ENCODE measurements at places on chromosomes 4 and X.

DNA sequence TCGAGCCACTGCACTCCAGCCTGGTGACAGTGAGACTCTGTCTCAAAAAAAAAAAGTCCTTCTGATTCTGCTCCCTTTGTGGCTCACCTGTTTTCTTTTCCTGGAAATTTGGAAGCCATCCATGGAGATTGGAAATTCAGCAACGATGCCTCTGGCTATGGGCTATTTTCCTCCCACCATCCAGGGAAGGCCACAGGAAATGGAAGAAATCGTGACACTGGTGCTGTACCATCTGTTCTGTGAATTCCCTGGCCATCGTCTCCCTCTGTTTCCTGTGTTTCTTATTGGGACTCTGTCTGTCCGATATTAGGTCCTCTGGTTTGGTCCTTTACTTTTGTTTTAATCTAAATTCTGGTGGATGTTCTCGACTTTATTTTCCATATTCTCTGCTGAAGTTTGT lies 29.4 kb upstream of the ADRA2C start:
- DNase-seq = no peak

DNA sequence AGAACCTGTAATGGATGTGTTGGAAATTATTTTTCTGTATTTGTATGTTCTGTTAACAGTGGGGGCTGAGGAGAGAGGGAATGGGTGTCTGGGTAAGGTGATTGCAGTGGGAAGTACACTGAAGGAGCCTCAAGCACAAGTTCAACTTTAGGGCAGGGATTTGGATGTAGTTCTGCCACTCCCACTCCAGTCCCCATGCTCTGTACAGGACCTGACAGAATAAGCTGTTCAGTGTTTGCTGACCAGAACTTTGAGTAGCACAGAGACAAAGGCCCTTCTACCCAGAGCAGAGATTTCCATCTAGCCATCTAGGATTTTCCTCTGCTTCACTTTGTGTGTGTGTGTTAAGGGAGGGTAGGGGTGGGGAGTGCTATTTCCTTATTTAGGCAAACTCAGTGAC lies 49.2 kb downstream of the VSIG4 start:
- DNase-seq = no peak

DNA sequence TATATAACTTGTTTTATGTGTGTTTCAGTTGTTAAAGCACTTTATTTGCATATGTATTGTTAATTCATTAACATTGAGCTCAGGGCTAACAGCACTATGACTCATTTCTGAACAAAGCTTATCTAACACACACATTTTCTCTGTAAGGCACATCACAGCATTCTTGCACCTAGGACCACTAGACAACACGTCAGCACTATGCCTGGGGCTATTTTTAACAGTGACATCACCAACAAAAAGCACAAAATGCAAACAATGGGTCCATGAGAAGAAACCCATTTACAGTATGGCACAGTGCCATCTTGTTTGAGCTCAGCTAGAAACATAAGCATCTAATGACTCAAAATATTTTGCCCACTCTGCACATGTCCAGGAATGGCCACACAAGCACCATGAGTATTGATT lies 124.4 kb downstream of the RELL1 start:
- no peak for DNase-seq

DNA sequence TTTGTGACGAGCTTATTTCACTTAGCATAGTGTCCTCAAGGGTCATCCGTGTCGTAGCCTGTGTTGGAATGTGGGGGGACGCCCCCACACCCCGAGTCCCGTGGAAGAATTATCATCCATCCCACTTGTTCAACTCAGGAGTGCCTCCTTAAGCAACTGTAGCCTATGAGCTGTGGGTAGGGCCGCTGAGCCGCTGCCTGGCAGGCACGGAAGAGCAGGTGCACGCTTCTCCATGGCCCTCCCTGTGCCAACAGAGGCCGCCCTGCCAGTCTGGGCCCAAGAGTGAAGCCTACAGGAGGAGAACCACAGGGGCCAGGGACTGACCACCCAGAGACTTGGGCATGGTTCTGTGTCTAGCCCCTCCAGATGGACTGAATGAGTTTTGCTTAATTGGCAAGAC lies 2.3 kb upstream of the RGS12 start:
- DNase-seq = no peak

- DNase-seq = no peak
Measured at GRCh38 chr4:77742054-77742453, 77.1 kb downstream of the CNOT6L start.

GRCh38 chr4:1316537-1317168 lies 27.0 kb downstream of the MAEA start:
- DNase-seq = no peak

DNA sequence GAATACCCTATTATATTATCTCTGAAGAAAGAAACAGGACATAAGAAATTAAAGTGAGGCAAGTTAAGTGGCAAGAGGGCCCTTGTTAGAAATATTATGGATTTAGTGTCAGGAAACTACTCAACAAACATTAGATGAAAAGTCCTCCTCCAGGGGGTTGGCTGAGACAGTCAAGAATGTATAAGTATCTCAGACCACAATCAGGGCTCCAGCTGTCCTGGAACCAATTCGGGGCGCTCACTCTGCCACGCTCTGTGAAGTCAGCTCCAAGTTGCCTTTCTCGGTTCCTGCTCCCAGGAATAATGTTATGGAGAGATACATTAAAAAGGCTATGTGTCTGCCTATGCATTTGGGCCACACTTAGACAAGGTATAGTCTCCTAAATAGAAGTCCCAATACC lies 73.3 kb downstream of the RASGEF1B start:
- no peak for DNase-seq

DNA sequence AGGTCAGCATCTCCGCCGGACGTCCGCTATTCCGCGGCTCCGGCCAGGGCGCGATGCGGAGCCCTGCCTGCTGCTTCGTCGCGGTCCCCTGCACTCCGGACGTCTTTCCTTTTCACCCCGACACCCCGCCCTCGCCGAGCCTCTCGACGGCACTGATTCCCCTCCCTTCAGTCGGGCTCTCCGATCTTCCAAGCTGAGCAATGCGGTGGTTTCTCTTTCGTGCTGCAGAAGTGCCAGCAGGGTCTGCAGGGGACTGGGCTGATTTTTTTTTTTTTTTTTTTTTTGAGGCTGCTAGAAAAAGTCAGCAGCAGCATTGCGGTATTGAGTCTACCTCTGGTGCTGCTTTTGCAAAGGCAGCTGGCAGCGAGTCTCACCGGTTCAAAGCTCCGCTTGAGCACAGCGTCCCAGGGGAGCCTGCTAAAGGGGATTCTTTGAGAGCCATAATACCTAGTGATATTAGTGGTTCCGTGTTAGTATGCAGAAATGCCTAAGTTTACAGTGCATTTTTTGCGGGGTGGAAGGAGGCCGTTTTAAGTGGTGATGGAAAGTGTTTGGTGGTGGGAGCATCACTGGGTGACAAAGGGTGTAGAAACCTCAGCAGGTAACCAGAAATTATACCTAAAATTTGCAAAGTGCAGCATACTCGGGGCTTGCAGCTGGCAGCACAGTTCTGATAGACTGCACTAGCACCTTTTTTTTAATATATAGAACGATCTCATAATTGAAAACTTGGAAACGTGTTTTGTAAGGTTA lies 969 bp downstream of the STIM2 start:
- no peak for DNase-seq

- no peak for DNase-seq
Measured at GRCh38 chr4:79197275-79198009, 128.4 kb downstream of the NAA11 start.

DNA sequence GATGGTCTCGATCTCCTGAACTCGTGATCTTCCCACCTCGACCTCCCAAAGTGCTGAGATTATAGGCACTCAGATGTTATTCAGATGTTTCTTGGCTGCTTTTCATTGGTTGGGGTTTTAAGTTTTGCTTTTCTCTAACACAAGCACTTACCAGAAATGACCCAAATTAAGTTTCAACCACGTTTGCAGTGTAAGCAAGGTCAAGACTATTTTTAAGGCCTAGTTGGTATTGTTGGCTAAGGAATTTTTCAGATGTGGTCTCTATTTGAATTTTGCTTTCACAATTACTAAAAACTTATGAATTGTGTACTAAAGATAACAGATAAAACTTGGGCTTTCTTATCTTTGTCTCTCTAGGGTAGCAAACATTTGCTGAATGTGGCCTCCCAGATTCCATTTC lies 1756.9 kb upstream of the TENM3 start:
- DNase-seq = no peak

DNA sequence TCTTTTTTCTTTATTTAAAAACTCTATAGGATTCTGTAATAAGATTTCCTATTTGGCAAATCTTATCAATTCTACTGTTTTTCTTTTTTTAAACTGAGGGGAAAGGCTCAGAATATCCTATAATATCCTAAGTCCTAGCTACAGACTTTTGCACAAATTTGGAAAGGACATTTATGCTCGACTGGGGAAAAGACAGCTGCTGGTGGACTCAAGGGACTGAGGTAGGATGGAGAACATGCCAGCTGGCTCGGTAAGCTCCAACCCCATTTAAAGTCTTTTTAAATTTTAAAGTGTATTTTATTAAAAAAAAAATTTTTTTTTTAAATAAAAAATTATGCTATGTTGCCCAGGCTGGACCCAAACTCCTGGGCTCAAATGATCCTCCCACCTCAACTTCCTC lies 36.8 kb downstream of the BOD1L1 start:
- DNase-seq = no peak

GRCh38 chr4:24091639-24092233 lies 201.9 kb upstream of the PPARGC1A start:
- DNase-seq = no peak

DNA sequence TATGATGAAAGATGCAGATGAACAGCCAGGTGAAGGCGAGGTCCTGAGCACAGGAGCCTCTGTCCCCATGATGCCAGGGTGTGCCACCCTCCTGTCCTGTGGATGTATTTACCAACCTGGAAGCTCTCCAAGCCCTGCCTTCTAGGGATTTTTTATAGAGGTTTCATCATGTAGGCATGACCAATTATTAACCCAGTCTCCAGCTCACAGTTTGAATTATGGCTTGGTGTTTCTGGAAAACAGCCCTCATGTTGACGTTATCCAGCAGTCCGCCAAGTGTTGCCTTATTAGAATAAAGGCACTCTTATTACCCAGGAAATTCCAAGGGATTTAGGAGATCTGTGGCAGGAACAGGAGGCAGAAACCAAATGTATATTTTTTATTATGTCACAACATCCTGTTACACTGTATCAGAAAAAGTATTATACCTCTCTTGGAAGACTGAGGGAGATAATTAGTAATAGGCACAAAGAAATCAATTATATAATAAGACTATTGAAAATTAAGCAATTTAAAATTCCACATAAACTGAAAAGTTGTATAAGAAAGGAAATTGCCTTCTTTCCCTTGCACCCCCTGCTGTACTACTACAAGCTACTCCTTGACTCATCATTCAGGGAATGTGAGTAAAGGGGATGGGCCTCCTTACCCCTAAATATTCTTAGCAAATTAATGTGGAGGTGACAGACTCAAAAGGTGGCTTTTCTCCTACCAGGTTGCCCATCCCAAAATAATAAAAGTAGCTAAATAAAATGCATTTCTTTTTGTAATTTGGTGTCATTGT lies 129.6 kb downstream of the ZNF330 start:
- DNase-seq = no peak

DNA sequence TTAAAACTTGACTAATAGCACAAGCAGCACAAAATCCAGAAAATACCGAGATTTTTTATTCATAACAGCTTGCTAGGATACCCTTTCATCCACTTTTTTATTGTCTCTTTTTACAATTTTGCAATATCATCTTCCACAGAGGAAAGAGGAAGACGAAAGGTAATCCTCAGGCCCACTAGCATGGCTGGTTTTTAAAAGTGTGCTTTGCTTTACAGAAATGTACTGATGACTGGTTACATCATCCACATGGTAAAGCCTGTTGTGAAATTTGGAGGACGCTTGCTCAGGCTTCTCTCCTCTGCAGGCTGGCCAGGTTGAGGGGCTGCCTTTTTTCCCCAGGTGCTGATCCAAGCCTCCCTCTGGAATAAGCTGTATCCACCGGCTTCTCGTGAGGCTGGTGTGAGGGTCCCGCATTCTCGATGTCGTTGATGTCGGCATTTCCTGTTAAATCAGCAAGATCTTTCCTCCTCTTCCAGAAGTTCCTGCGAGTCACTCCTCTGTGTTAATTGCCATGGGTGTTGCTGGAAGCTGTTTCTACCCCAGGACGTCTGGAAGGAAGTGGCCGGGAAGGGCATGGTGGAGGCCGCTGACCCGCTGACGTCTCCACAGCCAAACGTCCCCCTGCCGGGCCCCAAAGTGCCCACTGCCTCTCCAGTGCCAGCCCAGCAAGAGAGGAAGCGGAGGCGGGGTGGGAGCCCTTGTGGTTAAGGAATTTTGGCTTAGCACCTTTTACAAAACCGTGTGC lies 5.8 kb upstream of the DGKQ start:
- DNase-seq = no peak

- DNase-seq = no peak
Measured at GRCh38 chrX:30620980-30621618, 32.1 kb upstream of the GK start.

DNA sequence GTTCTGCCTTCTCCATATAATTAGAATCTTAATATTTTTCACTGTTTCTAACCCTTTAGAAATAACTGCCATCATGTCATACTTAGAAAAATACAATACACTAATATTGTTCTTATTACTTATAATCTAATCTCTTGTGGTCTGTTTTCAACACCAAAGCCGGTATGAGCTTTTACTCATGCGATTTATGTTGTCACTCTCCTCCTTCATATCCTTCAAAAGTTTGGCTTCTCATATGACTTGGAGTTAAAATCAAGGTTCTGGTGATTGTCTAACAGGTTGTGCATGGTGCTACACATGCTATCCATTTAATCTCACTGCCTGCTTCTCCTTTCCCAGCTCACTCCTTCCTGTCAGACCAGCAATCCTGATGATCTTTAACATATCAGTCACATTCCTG lies 1392.9 kb downstream of the ARAP2 start:
- DNase-seq = no peak

- DNase-seq = no peak
Measured at GRCh38 chr4:177726111-177726510, 283.9 kb upstream of the AGA start.

DNA sequence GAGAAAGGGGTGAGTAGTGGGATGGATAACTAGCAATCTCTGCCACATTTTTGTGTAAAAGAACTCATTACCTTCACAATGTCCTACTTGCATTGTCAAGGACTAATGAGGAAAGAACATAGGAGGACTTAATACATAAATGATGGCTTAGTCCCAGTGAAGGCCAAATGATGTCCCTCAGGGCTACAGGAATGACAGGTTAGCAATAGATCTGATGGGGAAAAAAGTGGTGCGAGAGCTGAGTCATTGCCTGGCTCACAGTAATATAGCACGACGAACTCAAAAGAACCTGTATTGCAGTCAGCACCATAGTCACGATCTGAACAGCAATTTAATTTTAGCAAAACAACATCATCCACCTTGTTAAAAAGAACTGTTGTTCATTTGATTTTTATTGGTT lies 70.9 kb upstream of the ARHGAP36 start:
- DNase-seq = no peak

DNA sequence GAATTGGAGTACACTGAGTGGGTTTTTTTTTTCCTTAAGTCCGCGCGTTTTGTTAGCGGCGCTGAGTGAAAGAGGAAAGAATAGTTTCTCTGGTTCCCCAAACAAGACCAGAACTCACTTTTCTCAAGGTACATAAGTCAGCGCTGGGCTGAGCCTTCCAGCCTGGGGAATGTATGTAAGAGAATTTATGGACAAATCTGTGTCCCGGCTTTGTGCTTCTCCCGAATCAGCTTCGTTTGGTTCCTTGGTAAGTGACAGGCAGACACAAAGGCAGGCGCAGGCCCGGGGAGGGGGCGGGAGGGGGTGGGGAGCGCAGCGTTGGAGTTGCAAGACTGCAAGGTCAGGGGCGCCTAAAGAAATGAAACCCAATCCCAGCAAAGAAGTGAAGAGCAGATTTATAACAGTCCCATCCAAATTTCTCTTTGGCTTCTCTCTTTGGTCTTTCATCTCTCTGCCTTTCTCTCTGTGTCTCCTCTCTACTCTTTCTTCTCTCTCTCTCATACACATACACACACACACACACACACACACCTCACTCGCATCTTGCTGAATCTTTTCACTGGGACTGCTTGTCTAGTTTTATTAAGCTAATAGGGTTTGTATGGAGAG lies 981 bp downstream of the TET2 start:
- DNase-seq = no peak
